ENCODE measurements at places on chromosomes 2 and 18. TPM values are rescaled to one million over a fixed set of nuclear protein-coding genes. Genes with fewer than 3 reads are reported as not detected.

Gene KIF1A
- 33.1 TPM for total RNA-seq

Gene CRYGC
- not detected for total RNA-seq

DNA sequence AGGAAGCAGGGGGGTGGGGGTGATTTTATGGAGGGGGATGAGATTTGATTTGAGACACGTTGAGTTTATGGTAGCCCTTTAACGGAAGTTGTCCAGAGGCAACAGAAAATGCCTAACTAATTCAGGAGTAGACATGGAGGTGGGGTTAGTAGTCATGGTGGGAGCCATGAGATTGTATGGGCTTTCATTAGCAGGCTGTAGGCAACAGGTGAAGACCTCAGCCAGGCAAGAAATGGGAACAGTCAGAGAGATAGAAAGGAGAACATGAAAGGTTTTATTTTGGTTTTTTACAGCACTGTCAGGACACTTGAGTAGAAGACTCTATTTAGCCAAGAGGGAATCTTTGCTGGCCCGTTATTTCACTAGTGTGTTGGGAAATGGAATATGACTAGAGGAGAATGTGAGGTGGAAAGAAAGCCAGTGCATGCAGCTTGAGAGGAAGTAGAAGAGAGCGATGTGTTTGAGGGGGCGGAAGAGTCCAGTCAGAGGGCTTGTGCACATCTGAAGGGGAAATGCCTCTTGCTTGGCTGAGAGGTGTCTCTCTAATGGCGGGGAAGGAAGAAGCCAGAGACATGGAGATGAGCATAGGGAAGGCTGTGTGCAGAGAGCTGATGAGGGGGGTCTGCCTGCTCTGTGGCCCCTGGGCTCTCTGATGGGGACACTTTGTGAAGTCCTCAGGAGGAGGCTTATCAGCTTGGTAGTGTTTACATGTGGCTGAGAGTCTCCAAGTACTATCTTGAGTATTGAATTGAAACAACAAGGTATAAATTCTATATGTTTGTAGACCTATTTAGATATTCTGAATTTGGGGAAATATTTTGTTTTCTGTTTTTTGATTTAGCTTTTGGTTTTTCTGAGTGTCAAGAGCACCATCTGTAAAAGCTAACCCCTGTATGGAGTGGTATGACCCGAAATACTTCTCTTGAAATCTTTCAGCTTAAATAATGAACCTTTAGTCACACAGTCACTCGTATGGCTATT lies 66.9 kb upstream of the ITM2C start:
- no peaks in the 10 kb centered on the region for H3K36me3 ChIP-seq
- H3K4me3 ChIP-seq = no peak overlapping the region
- DNase-seq = no peak
- no peak overlapping the region for H3K27ac ChIP-seq
- no peaks in the 10 kb centered on the region for H3K4me1 ChIP-seq
- no peaks in the 10 kb centered on the region for H3K27me3 ChIP-seq

GRCh38 chr18:12076424-12077140 lies 17.1 kb upstream of the ANKRD62 start:
- H3K27ac ChIP-seq = no peak overlapping the region
- H3K36me3 ChIP-seq = no peaks in the 10 kb centered on the region
- H3K4me3 ChIP-seq = peak overlapping the region; percentile 34

DNA sequence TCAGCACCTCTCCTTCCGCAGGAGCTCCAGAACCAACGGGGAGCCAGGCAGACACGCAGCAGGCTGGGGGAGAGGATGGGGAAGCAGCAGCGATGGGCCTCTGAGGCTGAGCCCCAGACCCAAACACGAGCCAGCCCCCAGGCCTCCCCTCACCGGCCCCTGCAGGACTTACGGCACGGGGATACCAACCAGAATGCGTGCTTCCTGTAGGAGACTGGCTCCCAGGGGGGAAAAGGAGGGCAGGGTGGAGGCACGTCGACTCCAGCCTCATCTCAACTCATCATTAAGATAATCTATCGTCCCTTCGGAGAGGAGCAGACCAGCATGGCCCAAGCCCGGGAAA lies 495.1 kb upstream of the MYT1L start:
- H3K27me3 ChIP-seq = no peaks in the 10 kb centered on the region
- H3K36me3 ChIP-seq = no peaks in the 10 kb centered on the region
- no peak overlapping the region for H3K4me3 ChIP-seq
- no peak for DNase-seq
- H3K27ac ChIP-seq = no peak overlapping the region
- H3K4me1 ChIP-seq = no peaks in the 10 kb centered on the region

DNA sequence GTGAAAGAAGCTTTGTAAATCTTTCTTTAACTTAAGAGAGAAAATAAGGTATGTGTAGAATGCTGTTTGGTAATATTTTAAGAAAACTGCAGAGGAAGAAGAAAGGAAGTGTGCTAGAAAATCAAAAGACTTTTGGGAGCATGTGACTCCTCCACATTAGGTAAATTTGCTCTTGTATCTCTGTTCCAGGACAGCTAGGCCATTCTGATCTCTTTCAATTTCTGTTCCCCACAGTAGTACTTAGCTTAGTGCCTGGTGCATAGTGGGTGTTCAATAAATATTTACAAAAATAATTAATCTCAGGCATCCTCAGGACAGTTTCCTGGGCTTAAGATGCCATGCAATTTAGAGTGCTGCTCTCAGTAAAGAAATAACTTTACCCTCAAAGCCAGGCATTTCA lies 105.0 kb downstream of the GPD2 start:
- H3K4me1 ChIP-seq = peaks cover 9% of the 10 kb centered on the region
- H3K27ac ChIP-seq = no peak overlapping the region
- H3K36me3 ChIP-seq = no peaks in the 10 kb centered on the region
- no peaks in the 10 kb centered on the region for H3K27me3 ChIP-seq
- no peak overlapping the region for H3K4me3 ChIP-seq
- no peak for DNase-seq

DNA sequence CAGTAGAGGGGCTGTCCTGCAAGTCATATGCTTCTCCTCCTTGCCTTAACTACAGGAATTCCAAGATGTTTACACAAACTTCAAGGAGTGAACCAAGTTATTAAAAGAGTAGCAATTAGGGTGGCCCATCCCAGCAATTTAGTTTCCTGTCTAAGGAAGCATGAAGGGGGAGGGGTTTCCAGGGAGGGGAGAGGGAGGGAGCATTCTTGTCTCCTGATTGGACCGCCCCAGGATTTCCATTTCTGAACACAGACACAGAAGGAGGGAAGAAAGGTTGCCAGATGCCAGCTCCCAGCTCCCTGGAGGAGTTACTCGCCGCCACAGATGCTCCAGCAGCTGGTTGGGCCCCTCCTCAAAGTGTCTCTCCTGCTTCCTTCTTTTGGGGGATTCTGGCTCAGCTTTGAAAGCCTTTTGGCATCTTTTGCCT lies 107.6 kb downstream of the TRIB2 start:
- no peaks in the 10 kb centered on the region for H3K4me1 ChIP-seq
- no peaks in the 10 kb centered on the region for H3K36me3 ChIP-seq
- no peak overlapping the region for H3K4me3 ChIP-seq

DNA sequence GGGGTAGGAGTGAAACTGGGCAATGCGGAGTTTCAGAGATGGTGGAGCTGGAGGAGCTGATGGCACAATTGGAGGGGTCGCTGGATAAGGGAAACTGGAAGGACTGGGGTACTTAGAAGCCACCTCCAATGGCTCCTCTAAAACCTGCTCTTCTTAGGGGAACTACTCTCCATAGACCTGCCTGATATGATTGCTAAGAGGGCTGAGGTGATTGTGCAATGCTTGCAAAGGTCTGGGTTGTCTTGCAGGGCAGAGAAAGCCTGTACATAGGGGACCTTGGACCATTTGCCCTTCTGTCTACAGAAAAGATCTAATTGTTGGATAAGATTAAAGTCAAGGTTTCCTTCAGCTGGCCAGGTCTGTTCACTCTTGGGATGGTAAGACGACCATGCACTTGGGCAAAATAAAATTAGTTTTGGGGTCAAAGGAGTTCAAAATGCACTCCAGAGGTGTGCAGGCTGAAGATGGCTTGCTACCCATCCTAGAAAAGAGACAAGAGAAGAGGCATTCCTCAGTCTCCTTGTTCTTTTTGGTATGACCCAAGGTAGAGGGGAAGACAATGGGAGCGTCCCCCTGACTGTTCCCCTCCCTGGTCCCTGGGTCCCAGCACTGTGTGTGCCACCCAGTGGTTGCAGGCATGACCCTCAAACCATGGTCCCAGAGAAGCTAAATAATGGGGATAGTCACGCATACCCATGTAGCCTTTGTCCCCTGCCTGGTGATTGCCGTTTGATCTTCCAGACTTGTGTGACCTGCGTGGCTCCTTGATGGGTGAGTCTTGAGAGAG lies 41.1 kb downstream of the STK17B start:
- DNase-seq = peak; percentile 59
- no peaks in the 10 kb centered on the region for H3K4me1 ChIP-seq
- H3K27me3 ChIP-seq = no peaks in the 10 kb centered on the region
- peaks cover 3% of the 10 kb centered on the region for H3K36me3 ChIP-seq

DNA sequence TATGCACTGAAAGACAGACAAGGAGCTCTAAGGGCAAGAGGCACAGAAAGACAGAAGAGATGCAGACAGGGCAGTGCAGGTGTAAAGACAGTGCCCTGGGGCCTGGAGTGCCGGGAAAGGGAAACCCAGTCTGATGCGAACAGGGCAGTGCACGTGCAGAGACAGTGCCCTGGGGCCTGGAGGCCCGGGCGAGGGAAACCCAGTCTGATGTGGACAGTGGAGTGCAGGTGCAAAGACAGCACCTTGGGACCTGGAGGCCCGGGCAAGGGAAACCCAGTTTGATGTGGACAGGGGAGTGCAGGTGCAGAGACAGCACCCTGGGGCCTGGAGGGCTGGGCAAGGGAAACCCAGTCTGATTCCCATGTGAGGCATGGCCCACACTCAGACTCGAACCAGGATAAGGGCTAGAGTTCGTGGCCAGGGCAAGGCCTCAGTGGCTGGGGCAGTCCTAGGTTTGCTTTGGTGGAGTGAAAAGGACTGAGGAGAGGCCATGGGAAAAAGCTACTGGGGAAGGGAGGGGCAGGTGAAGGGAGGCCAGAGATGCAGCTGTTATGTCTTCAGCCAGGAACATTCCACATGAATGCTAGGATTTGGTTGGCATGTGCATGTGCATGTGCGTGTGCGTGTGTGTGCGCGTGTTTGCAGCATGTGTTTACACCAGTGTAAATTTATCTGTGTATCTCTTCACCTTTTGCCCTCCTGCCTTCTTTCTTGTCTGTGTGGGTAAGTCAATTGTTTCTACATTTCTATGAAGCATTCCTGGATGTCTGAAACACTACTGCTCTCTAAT lies 39.1 kb upstream of the DNMT3A start:
- H3K36me3 ChIP-seq = no peaks in the 10 kb centered on the region
- no peak overlapping the region for H3K4me3 ChIP-seq
- H3K27me3 ChIP-seq = no peaks in the 10 kb centered on the region
- DNase-seq = peak; percentile 37

- no peak for DNase-seq
- H3K27ac ChIP-seq = peak overlapping the region; percentile 81
- H3K27me3 ChIP-seq = no peaks in the 10 kb centered on the region
- H3K4me3 ChIP-seq = peak overlapping the region; percentile 100
- H3K4me1 ChIP-seq = peaks cover 25% of the 10 kb centered on the region
- no peaks in the 10 kb centered on the region for H3K36me3 ChIP-seq
These were observed 807 bp downstream of the PELI1 start for GRCh38 chr2:64143169-64144056.

DNA sequence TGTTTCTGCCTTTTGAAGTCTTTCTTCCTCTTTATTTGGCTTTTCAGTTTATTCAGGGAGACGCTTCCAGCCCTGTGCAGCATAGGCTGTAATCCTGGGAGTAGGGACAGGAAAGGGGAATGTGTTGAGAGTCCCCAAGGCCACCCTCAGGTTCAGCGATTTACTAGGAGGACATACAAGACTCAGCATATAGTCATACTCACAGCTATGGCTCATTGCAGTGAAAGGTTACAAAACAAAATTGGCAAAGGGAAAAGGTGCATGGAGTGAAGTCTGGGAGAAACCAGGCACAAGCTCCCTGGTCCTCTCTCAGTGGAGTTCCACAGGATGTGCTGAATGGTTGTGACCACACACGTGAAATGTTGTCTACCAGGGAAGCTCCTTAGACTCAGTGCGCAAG lies 49.6 kb upstream of the ZNF638 start:
- DNase-seq = no peak
- H3K27me3 ChIP-seq = no peaks in the 10 kb centered on the region
- H3K27ac ChIP-seq = no peak overlapping the region
- H3K4me1 ChIP-seq = peaks cover 7% of the 10 kb centered on the region

DNA sequence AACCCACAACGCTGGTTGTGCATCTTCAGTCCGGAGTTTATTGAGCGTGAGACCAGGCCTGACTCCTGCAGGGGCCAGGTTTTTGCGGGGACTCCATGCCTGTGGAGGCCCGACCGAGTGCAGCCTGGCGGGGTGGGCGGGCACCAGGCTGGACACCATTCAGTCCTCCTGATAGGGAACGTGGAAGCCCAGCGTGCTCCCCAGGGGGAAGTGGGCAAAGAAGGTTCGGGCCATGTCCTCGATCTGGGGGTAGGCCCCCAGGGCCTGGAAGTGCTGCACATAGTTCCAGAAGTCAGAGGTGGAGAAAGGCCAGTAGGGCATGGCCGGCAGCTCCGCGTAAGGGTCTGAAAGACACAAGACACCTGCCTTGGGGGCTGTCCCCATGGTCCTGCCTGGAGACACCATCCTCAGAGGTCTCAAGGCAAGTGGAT lies 1.4 kb downstream of the OTOS start:
- no peaks in the 10 kb centered on the region for H3K36me3 ChIP-seq
- no peaks in the 10 kb centered on the region for H3K27me3 ChIP-seq
- no peak overlapping the region for H3K4me3 ChIP-seq
- H3K4me1 ChIP-seq = 0 out of 2 replicates have a peak, but pooled peaks cover 4% of the 10 kb centered on the region

GRCh38 chr2:127193967-127194280 lies 26.2 kb downstream of the CYP27C1 start:
- no peak for DNase-seq
- no peak overlapping the region for H3K27ac ChIP-seq
- no peaks in the 10 kb centered on the region for H3K36me3 ChIP-seq
- H3K4me3 ChIP-seq = no peak overlapping the region
- H3K4me1 ChIP-seq = no peaks in the 10 kb centered on the region

DNA sequence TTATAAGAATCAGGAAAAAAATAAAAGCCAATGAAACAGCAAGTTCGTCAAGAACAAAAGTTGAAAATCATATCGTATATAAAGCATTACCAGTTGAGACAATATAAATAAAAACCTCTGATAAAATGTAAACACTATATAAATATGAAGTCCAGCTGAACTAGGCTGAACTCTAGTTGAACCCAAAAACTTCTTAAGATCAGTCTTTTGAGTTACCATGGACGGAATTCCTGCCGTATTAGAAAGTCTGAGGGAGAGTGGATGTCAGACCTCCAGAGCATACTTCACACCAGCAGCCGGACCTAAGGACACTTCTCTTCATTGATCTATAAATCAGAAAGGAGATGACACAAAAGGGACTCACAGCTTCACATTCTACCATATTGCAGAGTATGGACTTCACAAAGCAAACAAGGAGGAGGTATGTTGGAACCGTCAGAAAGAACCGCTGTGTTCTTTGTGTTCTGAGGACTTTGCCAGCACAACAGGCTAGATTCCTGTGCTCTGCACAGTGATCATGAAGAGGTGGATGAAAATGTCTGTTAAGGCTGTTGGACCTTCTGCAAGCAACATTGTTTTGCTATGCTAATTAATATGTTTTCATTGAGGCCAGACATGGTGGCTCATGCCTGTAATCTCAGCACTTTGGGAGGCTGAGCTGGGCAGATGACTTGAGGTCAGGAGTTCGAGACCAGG lies 67.2 kb upstream of the SP5 start:
- DNase-seq = no peak
- H3K27me3 ChIP-seq = no peaks in the 10 kb centered on the region
- no peaks in the 10 kb centered on the region for H3K36me3 ChIP-seq
- H3K4me3 ChIP-seq = no peak overlapping the region

GRCh38 chr2:174835797-174836255 lies 71.6 kb upstream of the CHRNA1 start:
- no peak overlapping the region for H3K4me3 ChIP-seq
- no peaks in the 10 kb centered on the region for H3K4me1 ChIP-seq
- DNase-seq = no peak
- H3K27me3 ChIP-seq = no peaks in the 10 kb centered on the region
- no peaks in the 10 kb centered on the region for H3K36me3 ChIP-seq

All from Caco-2 (cell line).